ENCODE measurements at places on chromosomes 7 and 10.

GRCh38 chr7:138898255-138898654 is 82.9 kb downstream of the KIAA1549 start:
- DNase-seq = peak; percentile 56
- peaks cover 5% of the 10 kb centered on the region for H3K27me3 ChIP-seq
- H3K4me1 ChIP-seq = peaks cover 42% of the 10 kb centered on the region
- H3K4me3 ChIP-seq = no peak overlapping the region
- no peaks in the 10 kb centered on the region for H3K36me3 ChIP-seq

GRCh38 chr7:18844735-18845134 is 272.7 kb downstream of the TWIST1 start:
- no peaks in the 10 kb centered on the region for H3K27me3 ChIP-seq
- H3K36me3 ChIP-seq = no peaks in the 10 kb centered on the region
- no peak overlapping the region for H3K27ac ChIP-seq
- no peaks in the 10 kb centered on the region for H3K4me1 ChIP-seq
- DNase-seq = no peak
- no peak overlapping the region for H3K4me3 ChIP-seq

GRCh38 chr10:24575481-24576002 is 148.1 kb downstream of the ARHGAP21 start:
- no peaks in the 10 kb centered on the region for H3K36me3 ChIP-seq
- H3K4me3 ChIP-seq = no peak overlapping the region
- DNase-seq = no peak
- H3K27ac ChIP-seq = no peak overlapping the region
- H3K27me3 ChIP-seq = peaks cover 15% of the 10 kb centered on the region

GRCh38 chr7:5320802-5321396 is 38.2 kb downstream of the SLC29A4 start:
- H3K27me3 ChIP-seq = no peaks in the 10 kb centered on the region
- no peak overlapping the region for H3K4me3 ChIP-seq
- no peak for DNase-seq

DNA sequence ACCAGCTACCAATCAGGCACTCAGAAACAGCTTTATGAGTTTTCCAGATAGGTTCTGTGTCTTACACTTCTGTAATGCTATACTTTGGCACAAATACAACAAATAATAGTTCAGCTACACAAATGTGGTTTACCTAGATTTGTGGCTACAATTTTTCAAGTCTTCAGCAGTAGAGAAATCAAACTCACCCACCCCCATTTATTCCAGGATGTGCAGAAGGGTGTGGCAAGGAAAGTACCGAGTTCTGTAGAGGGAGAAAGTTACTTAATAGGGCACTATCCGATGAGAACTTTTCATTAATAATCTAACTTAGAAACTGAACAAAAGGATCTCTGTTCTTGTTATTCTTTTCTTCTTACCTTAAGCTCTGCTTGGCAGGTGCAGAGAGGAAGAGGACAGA is 30.3 kb upstream of the ATP6V0A4 start:
- H3K4me1 ChIP-seq = peaks cover 7% of the 10 kb centered on the region
- H3K27me3 ChIP-seq = peaks cover 6% of the 10 kb centered on the region
- H3K27ac ChIP-seq = no peak overlapping the region
- H3K4me3 ChIP-seq = no peak overlapping the region
- no peak for DNase-seq

DNA sequence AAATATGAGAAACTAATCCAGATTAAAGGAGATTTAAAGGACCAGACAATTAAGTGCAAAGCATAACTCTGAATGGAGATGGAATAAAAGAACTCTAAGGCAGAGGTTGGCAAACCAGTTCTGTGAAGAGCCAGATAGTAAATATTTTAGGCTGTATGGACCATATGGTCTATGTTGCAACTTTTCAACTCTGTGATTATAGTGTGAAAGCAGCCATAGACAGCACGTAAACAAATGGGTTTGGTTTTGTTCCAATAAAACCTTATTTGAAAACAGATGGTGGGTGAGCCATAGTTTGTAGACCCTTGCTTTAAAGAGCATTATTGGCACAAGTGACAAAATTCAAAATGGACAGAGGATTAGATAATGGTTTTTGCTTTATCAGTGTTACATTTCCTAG is 884.1 kb downstream of the CCSER2 start:
- H3K27me3 ChIP-seq = peaks cover 5% of the 10 kb centered on the region
- H3K27ac ChIP-seq = no peak overlapping the region
- H3K4me1 ChIP-seq = no peaks in the 10 kb centered on the region
- DNase-seq = no peak
- no peak overlapping the region for H3K4me3 ChIP-seq
- H3K36me3 ChIP-seq = no peaks in the 10 kb centered on the region

DNA sequence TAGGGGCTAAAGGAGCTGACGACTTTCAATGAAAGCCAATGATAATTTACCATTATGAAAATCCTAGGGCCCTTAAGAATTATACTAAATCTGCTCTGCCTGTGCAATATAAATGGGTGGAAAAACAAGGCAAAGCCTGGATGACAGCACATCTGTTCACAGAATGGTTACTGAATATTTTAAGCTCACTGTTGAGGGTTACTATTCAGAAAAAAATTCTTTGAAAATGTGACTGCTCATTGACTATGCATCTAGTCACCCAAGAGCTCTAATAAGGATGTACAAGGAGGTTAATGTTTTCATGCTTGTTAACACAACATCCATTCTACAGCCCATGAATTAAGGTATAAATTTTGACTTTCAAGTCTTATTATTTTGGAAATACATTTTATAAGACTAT is 8.9 kb downstream of the DKK1 start:
- no peak overlapping the region for H3K27ac ChIP-seq
- no peak overlapping the region for H3K4me3 ChIP-seq
- H3K4me1 ChIP-seq = no peaks in the 10 kb centered on the region
- H3K36me3 ChIP-seq = no peaks in the 10 kb centered on the region
- H3K27me3 ChIP-seq = peaks cover 5% of the 10 kb centered on the region

DNA sequence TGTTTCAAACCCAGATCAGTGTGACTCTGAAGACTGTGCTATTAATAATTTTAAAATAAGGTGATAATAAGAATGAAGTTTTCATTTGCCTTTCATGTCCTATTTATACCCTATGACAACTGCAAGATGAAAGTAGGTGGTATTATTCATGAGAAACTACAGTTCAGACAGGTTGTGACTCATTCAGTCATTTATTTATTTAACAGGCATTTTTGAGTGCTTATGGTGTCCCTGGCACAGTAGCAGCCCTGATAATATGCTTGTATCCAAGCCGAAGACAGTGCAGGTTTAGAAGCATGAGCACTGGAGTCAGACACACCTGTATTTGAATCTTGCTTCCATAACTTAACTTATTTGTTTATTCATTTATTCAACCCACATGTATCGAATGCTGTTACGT is 87.1 kb downstream of the FZD1 start:
- DNase-seq = no peak
- H3K27ac ChIP-seq = no peak overlapping the region
- peaks cover 4% of the 10 kb centered on the region for H3K27me3 ChIP-seq
- no peak overlapping the region for H3K4me3 ChIP-seq
- H3K36me3 ChIP-seq = no peaks in the 10 kb centered on the region

GRCh38 chr10:51683031-51683691 is 16.2 kb downstream of the CSTF2T start:
- H3K4me3 ChIP-seq = no peak overlapping the region
- H3K4me1 ChIP-seq = no peaks in the 10 kb centered on the region
- no peak for DNase-seq
- H3K27ac ChIP-seq = no peak overlapping the region

DNA sequence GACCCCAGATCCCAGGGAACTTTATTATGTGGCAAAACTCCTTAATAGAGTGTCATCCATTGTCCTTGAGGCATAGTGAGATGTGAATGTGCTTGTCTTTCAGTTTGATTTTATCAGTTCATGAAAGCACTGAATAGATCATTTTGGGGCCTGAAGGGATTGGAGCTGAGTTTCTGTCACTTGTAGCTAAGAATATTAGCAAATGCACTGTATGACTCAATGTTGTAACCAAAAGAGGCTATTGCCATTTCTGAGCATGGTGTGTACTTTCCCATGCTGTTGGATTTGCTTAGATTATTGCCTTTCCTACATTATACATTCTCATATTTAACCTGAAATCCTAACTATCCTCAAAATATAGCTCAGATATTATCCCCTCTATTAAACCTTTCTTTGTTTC is 130.4 kb downstream of the PRKG1 start:
- H3K36me3 ChIP-seq = no peaks in the 10 kb centered on the region
- H3K27ac ChIP-seq = no peak overlapping the region
- H3K27me3 ChIP-seq = no peaks in the 10 kb centered on the region
- no peak overlapping the region for H3K4me3 ChIP-seq
- DNase-seq = no peak
- H3K4me1 ChIP-seq = no peaks in the 10 kb centered on the region

- no peaks in the 10 kb centered on the region for H3K4me1 ChIP-seq
- H3K36me3 ChIP-seq = peaks cover 8% of the 10 kb centered on the region
Measured at GRCh38 chr10:103652599-103653281, 159.2 kb downstream of the NEURL1 start.

GRCh38 chr10:47323087-47323486 is 833 bp downstream of the GDF2 start:
- no peak overlapping the region for H3K4me3 ChIP-seq
- no peaks in the 10 kb centered on the region for H3K4me1 ChIP-seq
- H3K27me3 ChIP-seq = no peaks in the 10 kb centered on the region
- no peak for DNase-seq
- H3K27ac ChIP-seq = no peak overlapping the region

DNA sequence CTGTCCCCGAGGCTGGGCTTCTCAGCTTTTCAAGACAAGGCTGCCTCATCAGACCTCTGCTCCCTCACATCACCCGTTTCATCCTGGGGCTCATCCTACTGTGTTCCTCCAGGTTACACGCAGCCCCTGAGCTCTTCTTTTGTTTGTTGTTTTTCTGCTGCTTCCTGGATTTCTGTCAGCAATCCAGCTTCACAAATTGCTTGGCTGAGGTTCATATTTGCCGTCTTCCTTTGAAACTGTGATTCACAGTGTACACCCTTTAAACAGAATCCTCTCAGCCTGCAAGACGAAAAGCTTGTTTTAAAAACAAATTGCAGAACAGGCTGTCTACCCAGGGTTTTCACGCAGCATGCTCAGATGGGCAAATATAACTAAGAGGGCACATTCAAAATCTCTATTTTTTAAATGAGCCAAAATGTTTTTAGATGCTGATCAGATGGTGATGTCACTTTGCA is 39.1 kb upstream of the PARD3 start:
- no peaks in the 10 kb centered on the region for H3K4me1 ChIP-seq
- DNase-seq = no peak

GRCh38 chr7:128031901-128032604 is 816 bp upstream of the LRRC4 start:
- peaks cover 27% of the 10 kb centered on the region for H3K4me1 ChIP-seq
- peak; percentile 81 for DNase-seq
- H3K27me3 ChIP-seq = no peaks in the 10 kb centered on the region
- no peak overlapping the region for H3K27ac ChIP-seq
- peak overlapping the region; percentile 64 for H3K4me3 ChIP-seq

GRCh38 chr10:13395540-13395939 is 47.4 kb upstream of the SEPHS1 start:
- no peaks in the 10 kb centered on the region for H3K4me1 ChIP-seq
- no peak overlapping the region for H3K27ac ChIP-seq
- no peak for DNase-seq
- no peaks in the 10 kb centered on the region for H3K36me3 ChIP-seq
- peaks cover 17% of the 10 kb centered on the region for H3K27me3 ChIP-seq

GRCh38 chr10:1454428-1454827 is 282.9 kb downstream of the ADARB2 start:
- H3K27me3 ChIP-seq = peaks cover 23% of the 10 kb centered on the region
- H3K4me3 ChIP-seq = no peak overlapping the region
- H3K4me1 ChIP-seq = peaks cover 3% of the 10 kb centered on the region
- DNase-seq = peak; percentile 39
- no peak overlapping the region for H3K27ac ChIP-seq

DNA sequence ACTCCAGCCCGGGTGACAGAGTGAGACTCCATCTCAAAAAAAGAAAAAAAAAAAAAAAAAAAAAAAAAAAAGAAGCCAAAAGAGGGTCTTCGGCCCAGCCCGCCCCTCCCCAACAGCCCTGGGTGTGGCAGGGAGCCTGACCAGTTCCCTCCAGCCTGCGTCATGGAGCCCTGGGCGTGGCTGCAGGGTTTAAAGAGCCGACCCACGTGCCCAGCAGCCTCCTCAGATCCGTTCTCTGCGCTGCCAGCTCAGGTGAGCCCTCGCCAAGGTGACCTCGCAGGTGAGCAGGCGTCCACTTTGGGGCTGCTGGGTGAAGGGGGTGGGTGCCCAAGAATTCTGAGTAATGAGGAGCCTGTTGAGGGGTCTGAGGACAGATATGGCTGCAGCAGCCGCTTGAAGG is at the start of gene FXYD4:
TSS of gene FXYD4 (plus strand) at position 219 of the 400 bp plus-strand sequence. CDS start 2,111 bp downstream, outside the sequence.
- no peaks in the 10 kb centered on the region for H3K36me3 ChIP-seq
- no peak for DNase-seq
- H3K4me1 ChIP-seq = no peaks in the 10 kb centered on the region
- no peak within 1 kb of the TSS for H3K27ac ChIP-seq
- no peak within 1 kb of the TSS for H3K4me3 ChIP-seq
- no peaks in the 10 kb centered on the region for H3K27me3 ChIP-seq

DNA sequence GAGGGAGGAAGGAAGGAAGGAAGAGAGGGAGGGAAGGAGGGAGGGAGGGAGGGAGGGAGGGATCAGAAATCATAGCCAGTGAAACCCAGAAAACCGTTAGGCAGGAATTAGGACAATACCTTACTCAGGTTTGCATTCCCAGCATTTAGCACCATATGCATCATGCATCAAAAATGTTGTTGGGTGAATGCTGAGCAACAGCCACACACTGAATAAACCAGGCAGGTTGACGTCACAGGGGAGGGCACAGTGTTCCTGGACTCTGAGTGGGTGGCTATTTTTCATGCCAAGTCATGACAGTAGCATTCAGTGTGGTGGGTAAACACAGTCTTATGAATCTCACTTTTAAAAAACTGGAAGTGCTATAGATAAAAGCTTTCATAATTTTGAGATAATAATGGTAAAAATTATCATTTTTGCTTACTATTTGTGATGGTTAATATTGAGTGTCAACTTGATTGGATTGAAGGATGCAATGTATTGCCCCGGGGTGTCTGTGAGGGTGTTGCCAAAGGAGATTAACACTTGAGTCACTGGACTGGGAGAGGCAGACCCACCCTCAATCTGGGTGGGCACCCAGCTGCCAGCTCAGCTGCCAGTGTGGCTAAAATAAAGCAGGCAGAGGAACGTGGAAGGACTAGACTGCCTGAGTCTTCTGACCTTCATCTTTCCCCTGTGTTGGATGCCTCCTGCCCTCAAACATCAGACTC is 199.1 kb upstream of the PRKCQ start:
- peak; percentile 8 for DNase-seq
- H3K27me3 ChIP-seq = peaks cover 35% of the 10 kb centered on the region
- H3K36me3 ChIP-seq = no peaks in the 10 kb centered on the region
- no peaks in the 10 kb centered on the region for H3K4me1 ChIP-seq
- H3K27ac ChIP-seq = no peak overlapping the region

GRCh38 chr7:37833107-37833817 is 15.1 kb upstream of the NME8 start:
- DNase-seq = peak; percentile 61
- no peaks in the 10 kb centered on the region for H3K36me3 ChIP-seq
- H3K27ac ChIP-seq = no peak overlapping the region
- peak overlapping the region; percentile 67 for H3K4me3 ChIP-seq
- H3K4me1 ChIP-seq = peaks cover 4% of the 10 kb centered on the region

GRCh38 chr10:49595713-49596492 is 14.2 kb upstream of the SLC18A3 start:
- no peaks in the 10 kb centered on the region for H3K36me3 ChIP-seq
- H3K27me3 ChIP-seq = peaks cover 11% of the 10 kb centered on the region
- no peak overlapping the region for H3K27ac ChIP-seq
- no peak for DNase-seq
- no peaks in the 10 kb centered on the region for H3K4me1 ChIP-seq

Data from activated CD4-positive, alpha-beta T cell treated with anti-CD3 and anti-CD28 coated beads for 36 hours (primary cell).